ENCODE measurements at places on chromosomes 12 and 14.

DNA sequence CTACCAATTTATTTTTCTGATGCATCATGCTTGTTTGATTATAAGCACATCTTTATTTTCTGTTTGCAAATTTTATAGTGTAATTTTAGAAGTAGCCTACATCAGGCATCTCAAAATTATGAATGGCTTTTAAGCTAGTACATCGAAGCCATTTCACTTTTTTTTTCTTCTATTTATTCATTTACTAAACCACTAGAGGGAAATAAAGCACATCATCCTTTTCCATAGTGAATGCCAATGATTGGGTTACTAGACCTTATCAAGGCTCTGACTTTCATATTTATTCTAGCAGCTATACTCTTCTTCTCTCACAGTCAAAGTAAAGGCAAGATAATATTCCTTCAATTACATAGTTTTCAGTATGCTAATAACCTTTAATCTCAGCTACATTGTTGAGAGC lies 736.4 kb upstream of the LRFN5 start:
- DNase-seq = no peak

- DNase-seq = no peak
These were observed 114.9 kb downstream of the ANO2 start for GRCh38 chr12:5830111-5830510.

- DNase-seq = no peak
These were observed 4.2 kb upstream of the TMEM30B start for GRCh38 chr14:61285364-61285763.

GRCh38 chr14:93708311-93708734 lies 80.0 kb downstream of the PRIMA1 start:
- DNase-seq = no peak

DNA sequence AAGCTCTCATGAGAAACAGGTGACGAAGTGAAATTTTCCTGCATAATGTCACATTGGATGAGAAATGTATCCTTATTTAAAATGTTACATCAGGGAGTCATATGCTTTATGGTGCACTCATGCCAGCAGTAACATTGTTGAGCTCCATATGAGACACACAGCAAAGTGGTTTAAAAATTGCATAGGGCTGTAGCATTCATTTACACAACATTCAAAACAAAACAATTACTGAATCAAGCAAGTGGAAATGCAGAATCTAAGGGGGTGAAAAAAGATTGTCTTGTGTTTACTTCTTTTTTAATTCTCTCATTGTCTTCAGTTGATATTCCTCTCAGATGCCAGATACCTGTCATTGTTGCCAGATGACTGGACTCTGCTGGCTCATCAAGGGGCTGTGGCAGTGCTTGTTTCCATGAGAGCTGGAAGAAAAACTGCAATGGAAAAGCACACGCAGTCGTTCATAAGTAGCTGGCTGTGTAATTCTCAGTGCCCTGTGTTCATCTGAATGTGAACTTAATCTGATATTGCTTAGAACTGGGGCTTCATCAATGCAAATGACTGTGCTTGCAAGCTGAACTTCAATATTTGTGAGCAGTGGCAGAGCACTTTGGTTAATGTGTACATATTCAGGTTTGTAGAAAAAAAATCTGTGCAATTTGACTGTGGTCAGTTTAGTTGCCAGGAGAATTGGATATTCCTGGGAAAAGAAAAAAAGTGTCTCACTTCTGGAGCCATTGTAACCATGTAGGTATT lies 305.6 kb downstream of the RAD51B start:
- no peak for DNase-seq

- DNase-seq = no peak
These were observed 193.3 kb upstream of the KRR1 start for GRCh38 chr12:75704664-75705063.

All from head of caudate nucleus (tissue), 42 donors.